Muscle of back (tissue), 13 donors: ENCODE measurements at places on chromosomes 5 and 9. TPM values are rescaled to one million over a fixed set of nuclear protein-coding genes. Genes with fewer than 3 reads are reported as not detected.

- DNase-seq: no peak
Measured at GRCh38 chr5:72618708-72619107, 111.5 kb upstream of the ZNF366 start.

DNA sequence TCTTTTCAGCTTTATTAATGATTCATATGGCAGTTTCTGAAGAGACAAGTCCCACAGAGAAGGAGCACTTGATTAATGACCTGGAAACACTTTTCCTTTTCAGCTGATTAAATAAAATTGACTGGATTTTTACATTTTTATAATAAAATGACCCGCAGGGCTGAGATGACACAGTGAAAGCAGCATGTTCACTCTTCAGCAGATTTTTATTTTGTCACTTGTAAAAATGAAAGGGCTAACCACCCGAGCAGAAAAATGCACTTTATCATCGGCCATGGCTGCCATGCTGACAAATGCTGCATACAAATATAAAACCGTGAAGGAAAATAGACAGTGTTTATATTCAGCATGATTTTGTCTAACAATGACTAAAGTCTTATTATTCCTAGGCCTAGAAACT, 321.6 kb upstream of the ITGA1 start:
- no peak for DNase-seq

TBC1D13 gene
- polyA plus RNA-seq: 41.6 TPM

GRCh38 chr9:133113949-133114885, 6.8 kb downstream of the RALGDS start:
- DNase-seq: peak; percentile 61

GRCh38 chr9:33415501-33416038, 13.2 kb upstream of the AQP7 start:
- peak; percentile 51 for DNase-seq

DNA sequence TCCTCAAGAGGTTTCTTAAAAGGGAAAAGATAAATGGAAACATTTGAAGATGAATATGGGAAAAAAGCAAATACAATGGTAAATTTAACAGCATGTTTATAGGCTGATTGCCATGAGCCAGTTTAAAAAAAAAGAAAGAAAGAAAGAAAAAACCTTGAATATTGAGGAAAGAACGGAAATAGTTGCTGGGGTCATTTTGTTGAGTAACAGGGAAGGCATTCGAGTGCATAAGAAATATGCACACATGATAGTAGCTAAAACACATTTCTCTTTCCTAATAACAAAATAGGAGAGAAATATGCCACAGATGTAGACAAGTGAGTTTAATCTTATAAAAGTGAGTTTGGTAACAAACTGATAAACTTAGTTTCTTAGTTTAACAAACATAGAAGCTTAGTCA, 864.6 kb upstream of the ACO1 start:
- DNase-seq: no peak

BRIX1 gene
- 37.6 TPM for polyA plus RNA-seq

DNA sequence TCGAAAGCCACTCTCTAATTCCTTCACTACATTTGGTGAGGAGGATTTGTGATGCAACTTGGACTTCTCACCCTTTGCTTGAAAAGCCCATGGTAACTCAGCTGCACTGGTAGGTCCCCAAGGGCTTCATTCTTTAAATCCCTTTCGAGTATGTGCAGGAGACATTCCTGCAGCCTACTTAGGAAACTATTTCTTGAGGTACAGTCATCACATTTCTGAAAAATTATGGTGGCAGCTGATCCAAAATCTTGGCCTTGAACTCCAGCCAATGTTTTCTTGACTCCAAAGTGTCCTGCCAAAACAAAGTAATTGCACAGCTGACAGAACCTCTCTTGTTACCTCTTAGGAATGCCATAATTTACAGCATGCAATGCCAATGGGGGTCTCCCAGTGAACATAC, 99.7 kb downstream of the NPR3 start:
- peak; percentile 96 for DNase-seq

GGTA1 gene
- 10.3 TPM for polyA plus RNA-seq

GRCh38 chr9:79166005-79166404, 405.8 kb upstream of the TLE4 start:
- no peak for DNase-seq

BAAT gene
- polyA plus RNA-seq: 0.52 TPM

CCNJL gene
- polyA plus RNA-seq: 6.0 TPM

IRX4 gene
- not detected for polyA plus RNA-seq

GRCh38 chr9:69465473-69465872, 140.5 kb downstream of the ENTREP1 start:
- peak; percentile 42 for DNase-seq

- DNase-seq: no peak
Measured at GRCh38 chr9:130340011-130340410, 74.5 kb downstream of the HMCN2 start.

DNA sequence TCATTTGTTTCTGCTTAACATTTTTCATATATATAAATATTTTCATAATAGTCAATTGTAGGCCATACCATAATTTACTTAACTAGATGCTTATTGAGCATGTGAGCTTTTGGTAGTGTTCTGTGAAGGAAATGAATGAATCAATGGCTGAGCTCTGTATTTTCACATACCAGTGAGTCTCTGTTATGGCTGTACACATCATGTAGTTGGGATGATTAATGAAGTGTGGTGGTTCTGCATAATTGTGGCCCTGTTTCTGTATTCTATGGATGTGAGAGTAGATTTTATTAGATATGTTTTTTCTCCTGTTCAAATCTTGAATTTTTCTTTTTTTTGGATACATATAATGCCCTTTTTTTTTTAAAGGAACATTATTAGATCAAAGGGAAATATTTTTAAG, 56.2 kb downstream of the CTNNA1 start:
- no peak for DNase-seq

DNA sequence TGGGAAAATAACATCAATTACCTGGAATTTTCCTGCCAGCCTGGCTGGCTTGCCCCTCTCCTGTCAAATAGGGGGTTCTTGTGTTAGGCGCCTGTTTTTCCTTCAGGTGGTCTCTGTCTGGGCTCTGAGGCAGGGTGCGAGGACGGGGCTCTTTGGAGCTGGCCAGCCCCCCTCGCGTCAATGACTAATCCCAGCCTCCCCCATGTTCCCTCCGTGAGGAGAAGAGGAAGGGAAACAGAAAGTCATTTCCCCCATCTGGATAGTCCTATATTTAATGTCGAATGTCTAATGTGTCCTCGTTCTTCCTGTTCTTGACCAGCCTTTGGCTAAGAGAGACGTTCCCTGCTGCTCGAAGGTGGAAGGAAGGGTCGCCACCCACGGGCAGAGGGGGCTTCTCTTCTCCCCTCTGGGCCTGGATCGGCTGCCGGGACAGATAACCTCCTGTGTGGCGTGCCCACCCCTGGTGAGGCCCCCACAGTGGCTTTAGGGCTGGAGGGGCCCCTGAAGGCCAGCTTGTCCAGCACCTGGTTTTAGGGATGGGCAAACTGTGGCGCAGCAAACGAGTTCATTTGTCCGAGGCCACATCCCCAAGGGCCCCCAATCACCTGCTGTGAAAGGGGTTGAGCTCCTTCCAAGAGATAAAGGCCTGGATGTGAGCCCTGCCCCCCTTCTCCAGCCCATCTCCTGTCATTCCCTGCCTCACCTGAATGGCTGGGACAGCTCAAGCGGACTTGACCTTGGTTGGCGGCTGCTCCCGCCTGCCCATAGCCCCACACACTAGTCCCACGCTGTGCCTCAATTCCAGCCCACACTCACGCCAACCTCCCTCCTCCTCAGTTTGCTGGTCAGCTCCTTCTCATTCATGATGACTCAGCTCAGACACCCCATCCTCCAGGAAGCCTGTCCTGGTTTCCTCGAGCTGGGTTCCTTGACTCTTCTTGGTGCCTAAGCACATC, 35.9 kb upstream of the UNC5A start:
- no peak for DNase-seq

GRCh38 chr9:92716557-92716956, 46.6 kb upstream of the IPPK start:
- DNase-seq: peak; percentile 66

GRCh38 chr9:130242270-130243014, 23.1 kb upstream of the HMCN2 start:
- no peak for DNase-seq

DNA sequence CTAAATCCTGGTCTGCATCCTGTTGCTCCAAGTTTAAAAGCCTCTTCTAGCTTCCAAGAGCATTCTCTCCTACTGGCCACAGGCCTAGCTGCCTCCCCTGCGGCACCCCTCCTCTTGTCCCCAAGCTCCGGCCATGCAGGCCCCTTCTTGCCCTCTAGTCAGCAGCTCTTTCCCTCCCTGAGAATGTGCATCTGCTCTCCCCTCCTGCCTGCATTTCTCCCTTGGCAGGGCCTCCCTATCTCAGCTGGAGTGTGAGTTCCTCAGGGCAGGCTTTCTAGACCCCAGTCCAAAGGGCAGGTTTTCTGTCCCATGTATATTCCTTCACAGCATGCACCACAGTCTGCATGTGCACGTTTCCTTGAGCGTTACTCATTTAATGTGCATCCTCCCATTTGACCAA, 24.6 kb upstream of the BARX1 start:
- no peak for DNase-seq

DNA sequence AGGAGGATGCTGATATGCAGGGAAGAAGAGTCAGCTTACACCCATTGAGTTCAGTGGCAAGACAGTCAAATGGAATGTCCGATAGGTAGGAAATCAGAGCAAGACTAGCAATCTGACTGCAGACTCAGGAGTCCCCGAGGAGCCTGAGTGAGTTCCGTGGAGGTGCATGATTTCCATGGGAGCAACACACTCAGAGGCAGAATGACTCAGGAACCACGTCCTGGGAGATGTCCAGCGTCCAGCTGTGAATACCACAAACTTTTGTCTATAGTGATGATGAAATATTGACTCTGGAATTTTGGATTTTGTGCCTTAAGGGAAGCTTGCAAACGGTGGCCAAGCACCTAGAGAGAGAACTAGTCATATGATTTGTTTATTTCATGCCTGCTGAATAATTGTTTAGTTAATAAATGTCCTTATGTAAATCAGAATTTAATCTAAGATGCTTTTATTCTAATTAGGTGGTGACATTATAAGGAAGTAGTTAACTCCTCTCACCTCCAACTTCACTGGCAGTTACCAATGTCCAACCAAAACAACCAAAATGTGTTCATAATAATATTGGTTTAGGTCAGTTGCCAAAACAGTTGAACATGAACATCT, 100.4 kb downstream of the PDE4D start:
- DNase-seq: peak; percentile 75

GRCh38 chr9:69454321-69454720, 129.3 kb downstream of the ENTREP1 start:
- no peak for DNase-seq

C5 gene
- polyA plus RNA-seq: 9.6 TPM

ARID3C gene
- not detected for polyA plus RNA-seq

GRCh38 chr9:117073539-117074341, 341.1 kb downstream of the ASTN2 start:
- DNase-seq: peak; percentile 43

DNA sequence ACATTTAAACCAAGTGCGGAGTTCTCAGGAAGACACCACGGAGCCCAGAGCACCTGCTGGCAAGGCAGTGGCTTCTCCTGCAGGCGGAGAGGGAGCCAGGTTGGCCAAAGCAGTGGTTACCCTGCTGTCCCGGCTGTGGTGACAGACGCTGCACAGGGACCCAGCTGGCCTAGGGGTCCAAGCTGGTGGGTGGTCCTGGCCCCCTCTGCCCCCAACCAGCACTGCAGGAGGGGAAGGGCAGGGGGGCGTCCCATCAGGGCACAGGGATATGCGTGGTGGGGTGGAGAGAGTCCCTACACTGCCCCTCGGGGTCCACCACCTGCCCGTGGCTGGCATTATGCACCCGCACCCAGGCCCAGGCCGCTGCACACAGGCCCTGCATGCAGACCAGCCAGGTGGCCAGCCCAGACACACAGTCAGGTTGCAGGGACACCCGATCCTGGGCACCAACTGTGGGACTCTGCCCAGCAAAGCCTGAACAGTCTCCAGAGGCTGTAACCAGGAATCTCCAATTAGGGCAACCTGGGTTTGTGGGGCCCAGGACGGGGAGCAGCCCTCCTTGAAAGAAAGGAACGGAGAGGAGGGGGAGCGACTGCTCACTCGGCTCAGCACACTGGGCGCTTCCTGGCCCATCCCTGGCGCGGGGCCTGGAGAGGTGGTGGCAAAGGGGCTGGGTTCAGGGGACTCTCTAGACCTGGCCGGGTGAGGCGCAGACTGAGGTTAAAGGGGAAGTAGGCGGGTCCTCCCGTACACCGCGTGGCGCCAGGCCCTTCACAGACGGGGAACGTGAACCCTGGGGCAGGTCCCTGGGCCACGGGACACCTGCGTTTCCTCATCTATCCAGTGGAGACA, 46.3 kb downstream of the NACC2 start:
- DNase-seq: no peak

- no peak for DNase-seq
Measured at GRCh38 chr5:152523964-152524363, 118.9 kb upstream of the NMUR2 start.

- DNase-seq: no peak
Measured at GRCh38 chr9:8649807-8650206, 850.2 kb upstream of the DMAC1 start.

DNA sequence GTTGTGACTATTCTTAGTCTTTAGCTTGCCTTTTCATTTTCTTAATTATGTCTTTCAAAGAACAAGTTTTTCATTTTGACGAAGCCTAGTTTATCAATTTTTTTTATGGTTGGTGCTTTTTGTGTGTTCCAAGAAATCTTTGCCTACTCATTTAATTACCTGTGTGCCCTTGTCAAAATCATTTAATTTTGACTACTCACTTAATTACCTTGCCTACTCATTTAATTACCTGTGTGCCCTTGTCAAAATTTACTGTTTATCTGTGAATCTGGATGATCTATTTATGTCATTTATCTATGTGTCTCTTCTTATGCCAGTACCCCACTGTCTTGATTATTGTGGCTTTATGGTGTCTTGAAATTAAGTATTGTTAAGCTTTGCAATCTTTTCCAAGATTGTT, 63.9 kb downstream of the MTAP start:
- DNase-seq: no peak

CBY3 gene
- polyA plus RNA-seq: not detected

DNA sequence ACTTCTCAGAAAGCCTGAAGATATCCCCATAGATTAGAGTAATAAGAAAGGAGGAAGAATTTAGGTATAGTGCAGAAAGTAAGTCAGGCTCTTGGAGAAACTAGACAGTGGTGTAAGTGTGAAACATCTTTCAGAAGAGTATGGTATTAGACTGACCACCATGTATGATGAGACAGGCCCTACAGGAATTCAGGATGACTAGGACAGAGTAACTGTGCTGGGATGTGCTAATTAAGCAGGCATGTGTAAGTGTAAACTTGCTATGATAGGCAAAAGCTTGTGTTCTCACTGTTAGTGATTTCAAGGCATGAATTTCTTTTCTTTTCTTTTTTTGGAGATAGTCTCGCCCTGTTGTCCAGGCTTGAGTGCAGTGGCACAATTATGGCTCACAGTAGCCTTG, 70.8 kb downstream of the RAB24 start:
- peak; percentile 37 for DNase-seq

GPR150 gene
- polyA plus RNA-seq: 0.12 TPM

GRCh38 chr9:15778861-15779260, 226.0 kb downstream of the CCDC171 start:
- DNase-seq: no peak
